ENCODE measurements at places on chromosomes 5 and 9. TPM values are rescaled to one million over a fixed set of nuclear protein-coding genes. Genes with fewer than 3 reads are reported as not detected.

The PCDHA1 gene
- total RNA-seq: not detected

The CA9 gene
- 0.86 TPM for total RNA-seq

The WHRN gene
- 10.5 TPM for total RNA-seq

The DIPK1B gene
- not detected for total RNA-seq

The OLFML2A gene
- not detected for total RNA-seq

The PCDHB9 gene
- not detected for total RNA-seq

The ANP32B gene
- 295 TPM for total RNA-seq

The BSPRY gene
- 10.6 TPM for total RNA-seq

GRCh38 chr9:20623021-20623747 lies 885 bp upstream of the MLLT3 start:
- peak; percentile 74 for DNase-seq

DNA sequence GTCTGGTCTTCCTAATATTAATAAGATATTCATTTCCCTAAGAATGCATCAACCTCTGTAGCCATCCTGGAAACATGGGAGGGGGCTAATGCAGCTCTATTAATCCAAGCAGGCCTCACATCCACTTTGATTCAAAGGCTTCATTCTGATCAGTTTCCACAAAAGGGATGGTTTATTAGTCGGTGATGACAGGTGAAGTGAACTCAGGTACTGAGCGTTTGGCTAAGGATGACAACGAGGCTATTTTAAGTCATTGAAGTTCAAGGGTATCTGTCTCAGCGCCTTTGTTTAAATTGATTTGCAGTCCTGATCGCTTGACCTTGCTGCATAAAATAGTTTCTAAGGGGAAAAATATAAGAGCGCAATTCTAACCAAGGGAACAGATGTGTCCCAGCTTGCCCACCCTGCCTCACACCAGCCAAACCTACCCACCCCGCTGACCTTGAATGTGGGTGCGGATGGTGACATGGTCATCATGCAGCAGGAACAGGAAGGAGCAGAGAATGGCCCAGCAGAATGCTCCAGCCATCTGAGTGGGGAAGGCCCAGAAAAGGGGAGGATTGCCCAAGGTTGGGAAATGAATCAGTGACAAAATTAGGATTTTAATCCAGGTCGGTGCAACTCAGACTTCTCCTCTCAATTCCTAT lies 70.5 kb upstream of the ZNF618 start:
- DNase-seq: no peak

- DNase-seq: no peak
Measured at GRCh38 chr5:68415177-68416085, 199.9 kb downstream of the PIK3R1 start.

GRCh38 chr9:116913536-116913935 lies 226.4 kb downstream of the TRIM32 start:
- no peak for DNase-seq

- DNase-seq: no peak
Measured at GRCh38 chr5:1076406-1076805, 35.5 kb downstream of the SLC12A7 start.

- no peak for DNase-seq
Measured at GRCh38 chr9:81445331-81445921, 243.9 kb downstream of the TLE1 start.

DNA sequence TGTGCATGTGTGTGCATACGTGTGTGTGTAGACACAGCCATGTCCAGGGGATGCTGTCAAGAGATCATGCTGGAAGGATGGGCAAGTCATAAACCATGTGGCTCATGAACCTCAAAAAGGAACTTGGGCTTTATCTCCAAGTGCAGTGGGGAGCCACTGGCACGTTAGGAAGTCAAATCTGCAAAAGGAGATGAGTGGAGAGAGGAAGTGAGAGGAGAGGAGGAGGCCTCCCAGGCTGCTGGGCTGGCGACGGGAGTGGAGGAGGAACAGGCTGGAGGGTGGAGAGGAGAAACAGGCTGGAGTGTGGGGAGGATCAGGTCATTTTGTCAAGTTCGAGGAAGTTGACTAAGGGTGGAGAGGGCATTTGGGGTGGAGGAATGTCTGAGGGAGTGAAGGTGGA lies 29.2 kb upstream of the TIFAB start:
- DNase-seq: no peak

- no peak for DNase-seq
Measured at GRCh38 chr5:130939059-130939458, 226.0 kb downstream of the HINT1 start.

DNA sequence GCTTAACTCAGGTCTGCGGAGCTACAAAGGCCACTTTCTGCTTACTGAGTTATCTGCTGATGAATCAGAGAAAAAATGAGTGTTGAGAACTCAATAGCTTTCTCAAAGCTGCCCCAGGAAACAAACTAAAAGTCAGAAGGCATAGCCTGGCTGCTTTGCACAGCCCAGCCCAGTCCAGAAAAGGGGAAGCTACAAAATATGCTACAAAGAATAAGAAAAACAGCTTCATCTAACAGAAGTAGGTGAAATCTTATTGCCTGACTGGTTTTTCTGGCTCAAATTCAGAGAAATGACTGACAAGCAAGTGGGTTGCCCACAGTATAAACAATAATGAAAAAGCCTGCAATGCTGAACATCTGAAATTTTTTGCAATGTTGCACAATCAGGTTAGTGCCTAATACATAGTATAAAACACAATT lies 156.2 kb downstream of the PPP2R2B start:
- no peak for DNase-seq

GRCh38 chr5:68222310-68222709 lies 6.8 kb downstream of the PIK3R1 start:
- DNase-seq: no peak

GRCh38 chr9:108759399-108759798 lies 96.4 kb downstream of the ACTL7B start:
- no peak for DNase-seq

DNA sequence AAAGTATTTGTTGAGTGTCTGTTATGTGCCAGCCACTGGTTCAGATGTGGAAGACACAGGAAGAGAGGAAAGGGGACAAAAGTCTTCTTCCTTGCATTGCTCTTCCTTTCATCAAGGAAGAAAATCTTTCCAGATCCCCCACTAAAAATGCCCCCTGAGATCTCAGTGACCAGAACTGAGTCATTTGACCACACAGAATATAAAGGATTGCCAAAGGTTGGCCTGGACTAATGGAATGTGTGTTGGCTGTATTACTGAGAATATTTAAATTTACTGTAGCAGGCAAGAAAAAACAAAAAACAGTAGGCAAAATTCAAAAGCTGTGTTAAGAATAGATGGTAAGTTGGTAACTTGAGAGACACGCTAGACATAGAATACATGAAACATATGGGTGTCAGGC lies 10.0 kb upstream of the SEPTIN8 start:
- no peak for DNase-seq

DNA sequence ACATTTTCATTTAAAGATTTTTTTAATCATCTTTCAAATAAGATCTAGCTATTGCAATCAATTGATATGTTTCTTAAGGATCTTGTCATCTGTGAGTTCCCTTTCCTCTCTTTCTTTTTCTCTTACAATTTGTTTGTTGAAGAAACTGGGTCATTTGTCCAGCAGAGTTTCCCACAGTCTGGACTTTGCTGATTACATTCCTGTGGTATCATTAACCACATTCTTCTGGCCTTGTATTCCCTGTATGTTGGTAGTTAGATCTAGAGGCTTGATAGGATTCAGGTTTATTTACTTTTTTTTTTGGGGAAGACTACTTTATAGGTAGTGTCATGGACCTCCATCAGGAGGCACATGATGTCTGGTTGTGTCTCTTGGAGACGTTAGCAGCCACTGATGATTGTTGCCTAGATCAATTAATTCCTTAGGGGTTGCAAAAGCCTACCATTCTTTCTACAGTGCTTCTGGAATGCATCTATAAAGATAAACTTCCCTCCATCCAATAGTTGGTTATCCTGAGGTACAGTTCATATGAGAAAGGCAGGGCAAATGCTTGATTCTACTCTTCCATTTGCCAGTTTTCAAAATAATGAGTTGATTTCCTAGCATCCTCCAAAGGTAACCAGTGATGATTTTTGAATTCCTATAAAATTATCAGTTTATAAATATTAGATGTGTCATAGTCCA lies 14.3 kb downstream of the PDE8B start:
- no peak for DNase-seq

DNA sequence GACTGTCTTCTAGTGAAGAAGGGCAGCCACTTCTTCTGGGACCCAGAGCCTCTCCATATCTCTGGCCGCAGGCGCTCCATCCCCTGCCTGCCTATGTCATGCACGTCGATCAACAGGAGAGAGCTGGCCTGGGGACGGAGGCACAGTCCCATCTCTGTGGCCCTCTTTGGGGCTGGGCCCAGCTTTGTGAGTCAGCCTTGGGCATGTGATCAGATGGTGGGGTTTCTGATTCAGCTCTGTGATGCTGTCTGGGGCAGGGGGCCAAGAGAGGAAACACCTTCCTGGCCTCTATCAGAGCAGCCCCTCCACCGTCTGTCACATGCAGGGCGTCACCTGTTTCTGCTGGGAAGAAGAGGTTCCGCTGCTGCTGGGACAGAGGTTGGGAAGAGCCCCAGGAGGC lies 72.6 kb downstream of the MVB12B start:
- no peak for DNase-seq

DNA sequence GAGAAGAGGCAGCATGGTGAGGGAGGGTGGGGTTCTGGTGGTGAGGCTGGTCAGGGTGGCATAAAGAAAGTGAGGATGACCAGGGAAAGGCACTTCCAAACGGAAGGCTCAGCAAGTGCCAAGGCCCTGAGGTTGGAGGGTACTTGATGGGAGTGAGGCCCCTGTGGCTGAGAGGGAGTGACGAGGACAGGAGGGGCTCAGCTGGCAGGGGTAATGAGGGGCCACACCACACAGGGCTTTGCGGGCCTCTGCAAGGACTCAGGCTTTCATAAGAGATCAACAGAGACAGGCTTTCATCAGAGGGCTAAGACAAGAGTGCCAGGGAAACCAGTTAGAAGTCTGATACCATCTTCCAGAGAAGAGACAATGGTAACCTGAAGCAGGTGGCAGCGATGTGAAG lies 23.6 kb downstream of the ARPC5L start:
- no peak for DNase-seq

GRCh38 chr9:136016572-136017288 lies 55.6 kb upstream of the UBAC1 start:
- DNase-seq: no peak

DNA sequence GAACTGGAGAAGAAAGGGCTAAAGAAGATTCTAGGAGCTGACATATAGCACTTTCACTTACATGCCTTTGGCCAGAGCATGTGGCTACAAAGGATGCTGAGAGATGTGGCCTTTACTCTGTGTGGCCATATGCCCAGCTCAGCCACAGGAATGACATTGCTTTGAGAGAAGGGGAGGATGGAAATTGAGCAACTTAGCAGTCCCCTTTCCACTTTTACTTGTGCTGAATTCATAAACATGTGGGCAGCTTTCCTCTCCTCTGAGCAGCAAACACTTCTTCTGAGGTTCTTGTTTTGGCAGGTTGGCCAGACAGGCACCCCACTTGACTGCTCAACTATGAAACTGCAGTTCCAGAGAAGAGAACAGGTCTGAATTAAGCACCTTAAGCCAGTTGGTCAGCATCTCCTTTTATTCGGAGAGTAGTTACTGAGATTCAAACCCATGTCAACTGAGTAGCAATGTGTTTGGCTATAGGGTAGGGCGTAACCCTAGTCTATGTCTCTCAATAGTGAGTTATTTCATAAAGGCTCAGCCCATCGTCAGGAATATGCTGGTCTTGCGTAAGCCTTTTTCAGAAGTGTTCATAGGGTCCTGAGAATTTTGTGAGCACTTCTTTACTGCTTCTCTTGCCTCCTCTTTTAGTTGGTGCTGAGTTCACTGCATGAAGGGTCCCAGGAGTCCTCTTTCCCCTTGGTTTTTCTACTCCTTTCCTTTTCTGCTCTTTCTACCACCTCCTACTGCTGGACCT lies 134.5 kb downstream of the PALM2AKAP2 start:
- no peak for DNase-seq

DNA sequence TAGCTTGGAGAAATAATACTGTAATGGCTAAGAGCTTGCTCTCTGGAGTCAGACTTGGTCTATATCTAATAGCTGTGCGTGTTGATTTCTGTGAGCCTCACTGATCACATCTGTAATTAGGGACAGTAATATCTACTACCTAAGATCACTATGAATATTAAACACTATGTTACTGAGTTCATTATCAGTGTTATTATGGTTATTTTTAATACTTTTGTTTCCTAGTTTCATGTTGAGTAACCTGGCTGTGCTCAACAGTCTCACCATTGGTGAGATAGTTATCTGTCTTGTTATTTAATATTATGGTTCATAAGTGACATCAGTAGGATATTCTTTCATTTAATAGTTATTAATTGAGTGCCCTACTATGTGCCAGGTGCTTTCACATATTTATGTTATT lies 22.4 kb upstream of the CAVIN4 start:
- no peak for DNase-seq

- no peak for DNase-seq
Measured at GRCh38 chr5:135478938-135479337, 26.8 kb upstream of the TIFAB start.

GRCh38 chr9:2093920-2094597 lies 78.9 kb downstream of the SMARCA2 start:
- DNase-seq: no peak

GRCh38 chr5:120345947-120346346 lies 118.2 kb upstream of the PRR16 start:
- no peak for DNase-seq

DNA sequence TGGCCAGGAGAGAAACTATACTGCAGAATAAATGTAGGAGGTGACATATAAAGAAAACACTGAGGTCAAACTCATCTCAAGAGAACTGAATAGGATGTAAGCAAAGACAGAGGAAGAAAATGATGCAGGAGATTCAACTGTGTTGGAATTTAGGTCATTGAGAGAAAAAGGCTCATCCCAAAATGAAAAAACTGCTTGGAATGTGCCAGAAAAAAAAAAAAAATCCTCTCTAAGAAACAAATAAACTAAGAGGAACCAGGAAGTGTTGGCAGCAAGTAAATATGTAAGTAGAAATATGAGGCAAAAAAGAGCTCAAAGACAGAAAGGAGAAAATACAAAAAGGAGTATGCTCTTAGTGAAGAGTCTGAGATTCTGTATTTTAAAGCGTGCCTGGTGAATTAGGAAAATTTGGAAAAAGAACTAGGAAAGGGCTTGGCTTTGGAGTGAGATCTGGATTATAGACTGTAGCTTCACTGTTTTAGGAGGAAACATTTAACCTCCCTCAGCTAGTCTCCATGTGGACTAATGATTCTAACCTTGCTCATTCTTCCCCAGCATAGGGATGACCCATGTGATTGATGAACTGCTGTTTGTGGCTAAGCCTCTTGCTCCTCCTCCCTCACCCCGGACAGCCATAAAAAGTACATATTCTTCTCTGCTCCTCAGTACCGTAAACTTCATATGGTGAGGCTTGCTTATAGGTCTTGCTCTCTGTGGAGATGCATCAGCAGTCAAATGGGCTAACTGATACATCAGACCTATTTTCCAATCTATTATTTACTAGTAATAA lies 185.6 kb upstream of the POU5F2 start:
- DNase-seq: no peak

DNA sequence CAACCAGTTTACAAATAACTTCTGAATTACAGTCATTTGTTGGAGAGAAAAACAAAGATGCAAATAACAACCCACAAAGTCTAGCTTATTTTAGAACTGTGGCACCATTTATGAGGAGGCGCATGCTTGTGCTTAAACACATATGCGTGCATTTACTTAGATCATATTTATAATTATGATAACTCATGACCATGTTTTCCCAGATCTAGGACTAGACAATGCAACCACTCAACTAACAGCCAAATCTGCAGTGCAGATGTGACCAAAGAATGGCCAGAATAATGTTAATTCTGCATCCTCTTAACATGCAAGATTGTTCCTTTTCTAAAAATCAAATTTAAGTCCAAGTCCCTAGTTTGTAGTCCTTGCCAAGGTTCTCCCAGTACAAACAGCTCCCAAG lies 167.3 kb upstream of the FST start:
- no peak for DNase-seq

- DNase-seq: no peak
Measured at GRCh38 chr5:164214698-164215097, 709.3 kb downstream of the MAT2B start.
